Bone marrow (tissue), 2 donors: ENCODE measurements at places on chromosomes 12 and 14.

- DNase-seq: no peak
These were observed 20.3 kb upstream of the TMX1 start for GRCh38 chr14:51219473-51220448.

- DNase-seq: no peak
These were observed 24.5 kb upstream of the KIF21A start for GRCh38 chr12:39467432-39467870.

DNA sequence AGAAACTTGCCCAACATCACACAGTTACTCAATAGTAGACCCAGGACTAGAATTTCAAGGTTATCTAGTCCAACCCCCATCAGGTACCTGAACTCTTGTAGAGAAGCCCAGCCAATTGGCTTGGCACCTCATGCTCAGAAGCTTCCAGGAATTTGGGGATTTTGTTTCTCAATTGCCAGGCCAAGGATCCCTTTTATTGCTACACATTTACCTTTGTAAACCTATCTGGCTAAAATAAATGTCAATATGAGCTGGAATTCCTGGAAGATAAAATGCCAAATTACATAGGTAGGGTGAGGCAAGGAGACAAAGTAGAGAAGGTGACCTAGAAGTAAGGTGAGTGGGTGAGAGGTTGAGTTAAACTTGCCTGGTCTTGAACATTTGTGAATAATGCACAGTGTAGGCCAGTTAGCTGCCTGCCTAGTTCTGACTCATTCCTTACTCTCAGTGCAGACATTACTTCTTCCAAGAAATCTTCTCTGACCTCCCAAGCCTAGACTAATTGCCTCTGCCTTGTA lies 36.3 kb downstream of the SDR9C7 start:
- no peak for DNase-seq

DNA sequence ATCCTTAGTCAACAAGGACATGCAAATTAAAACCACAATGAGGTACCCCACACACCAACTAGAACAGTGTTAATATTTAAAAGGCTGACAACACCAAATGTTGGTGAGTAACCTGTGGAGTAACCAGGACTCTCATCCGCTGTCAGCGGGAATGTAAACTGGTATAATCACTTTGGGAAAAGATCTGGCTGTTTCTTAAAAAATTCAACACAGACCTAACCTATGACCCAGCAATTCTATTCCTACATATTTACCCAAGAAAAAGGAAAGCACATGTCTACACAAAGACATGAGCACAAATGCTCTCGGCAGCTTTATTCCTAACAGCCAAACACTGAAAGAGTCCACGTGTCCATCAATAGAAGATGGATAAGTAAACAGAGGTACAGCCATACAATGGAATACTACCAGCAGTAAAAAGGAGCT lies 26.6 kb downstream of the NRDE2 start:
- no peak for DNase-seq

DNA sequence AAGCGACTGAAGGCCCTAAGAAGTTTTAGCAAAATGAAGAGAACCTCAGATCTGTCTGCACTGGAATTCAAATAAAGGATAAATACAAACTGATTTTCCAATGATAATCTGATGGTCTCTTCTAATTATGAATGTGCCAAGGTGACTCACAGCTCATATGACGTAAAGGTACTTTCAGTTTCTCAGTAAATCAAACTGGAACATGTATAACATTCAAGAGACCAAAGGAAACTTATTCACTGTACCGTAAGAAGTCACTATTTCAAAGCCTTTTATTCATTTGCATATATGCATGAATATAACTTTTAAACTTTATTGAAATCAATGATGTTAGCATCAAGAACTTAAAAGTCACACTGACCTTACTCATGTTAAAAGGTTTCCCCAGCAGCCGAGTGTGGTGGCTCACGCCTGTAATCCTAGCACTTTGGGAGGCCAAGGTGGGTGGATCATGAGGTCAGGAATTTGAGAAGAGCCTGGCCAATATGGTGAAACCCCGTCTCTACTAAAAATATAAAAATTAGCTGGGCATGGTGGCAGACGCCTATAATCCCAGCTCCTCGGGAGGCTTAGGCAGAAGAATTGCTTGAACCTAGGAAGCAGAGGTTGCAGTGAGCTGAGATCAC lies 52.2 kb downstream of the ATXN2 start:
- no peak for DNase-seq

- DNase-seq: no peak
These were observed 680.9 kb upstream of the TBX3 start for GRCh38 chr12:115364921-115365320.

GRCh38 chr12:94736004-94736403 lies 85.6 kb upstream of the TMCC3 start:
- no peak for DNase-seq

GRCh38 chr12:70468741-70469140 lies 102.7 kb downstream of the KCNMB4 start:
- no peak for DNase-seq

- DNase-seq: no peak
These were observed 1.5 kb downstream of the PLEKHG6 start for GRCh38 chr12:6311822-6312528.

- no peak for DNase-seq
These were observed 83.3 kb downstream of the SSPN start for GRCh38 chr12:26278666-26279065.

- DNase-seq: peak; percentile 77
These were observed 19.4 kb downstream of the ABCB9 start for GRCh38 chr12:122946690-122947341.

DNA sequence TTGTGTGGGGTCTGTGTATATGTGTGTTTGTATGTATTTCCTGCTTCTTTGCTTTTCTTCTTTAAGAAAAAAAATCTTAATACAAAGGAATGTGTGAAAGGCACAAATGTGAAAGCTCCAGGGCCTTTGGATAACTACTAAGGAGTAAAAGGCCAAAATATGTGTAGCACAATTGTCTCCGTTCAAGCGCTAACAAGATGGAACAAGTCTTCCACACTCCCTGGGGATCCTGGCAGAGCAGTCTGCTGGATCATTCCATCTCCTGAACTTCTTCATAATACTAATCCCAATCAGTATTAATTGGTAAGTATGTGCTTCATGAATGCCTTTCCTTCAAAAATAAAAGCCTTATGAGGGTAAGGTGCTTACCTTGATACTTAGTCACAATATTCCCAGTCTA lies 462.5 kb upstream of the TBX3 start:
- DNase-seq: no peak

GRCh38 chr12:115466076-115466475 lies 782.1 kb upstream of the TBX3 start:
- DNase-seq: no peak

GRCh38 chr12:57887631-57888408 lies 41.3 kb upstream of the CTDSP2 start:
- no peak for DNase-seq

DNA sequence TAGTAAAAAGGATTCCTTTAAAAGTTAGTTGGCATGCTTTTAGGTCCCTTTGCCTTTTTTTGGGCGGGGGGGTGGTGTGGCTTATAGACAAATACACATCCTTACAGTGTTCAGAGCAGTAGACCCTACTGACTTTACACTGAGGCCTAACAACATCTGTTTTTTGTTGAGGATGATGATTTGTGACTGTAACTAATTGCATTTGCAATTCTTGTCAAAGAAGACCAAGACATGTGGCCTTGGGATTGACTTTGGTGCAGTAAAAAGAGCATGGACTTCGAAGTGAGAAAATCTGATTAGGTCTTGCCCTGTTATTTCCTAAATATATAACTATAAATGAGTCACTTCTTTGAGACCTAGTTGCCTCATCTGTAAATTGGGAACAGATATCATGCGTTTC lies 77.3 kb downstream of the TRHDE start:
- DNase-seq: no peak

DNA sequence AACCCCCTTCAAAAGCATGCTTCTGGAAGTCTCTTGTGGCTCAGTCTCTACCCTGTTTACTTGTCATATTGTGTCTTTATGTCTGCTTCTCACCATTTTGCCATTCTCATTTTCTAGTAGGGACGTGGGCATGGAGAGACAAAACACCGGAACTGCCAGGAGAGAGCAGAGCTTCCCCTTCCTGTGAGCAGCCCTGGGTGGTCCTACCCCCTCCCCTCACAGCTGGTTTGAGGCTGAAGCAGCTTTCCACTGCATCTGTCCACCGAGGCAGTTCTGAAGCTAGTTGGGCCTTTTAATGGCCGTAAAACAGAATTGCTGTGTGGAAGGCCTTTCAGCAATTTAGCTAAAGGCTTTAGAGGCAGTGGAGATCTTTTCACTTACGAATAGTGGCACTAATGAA lies 77.0 kb downstream of the PELI2 start:
- DNase-seq: peak; percentile 51

GRCh38 chr12:122139266-122139665 lies 34.8 kb downstream of the IL31 start:
- DNase-seq: no peak

DNA sequence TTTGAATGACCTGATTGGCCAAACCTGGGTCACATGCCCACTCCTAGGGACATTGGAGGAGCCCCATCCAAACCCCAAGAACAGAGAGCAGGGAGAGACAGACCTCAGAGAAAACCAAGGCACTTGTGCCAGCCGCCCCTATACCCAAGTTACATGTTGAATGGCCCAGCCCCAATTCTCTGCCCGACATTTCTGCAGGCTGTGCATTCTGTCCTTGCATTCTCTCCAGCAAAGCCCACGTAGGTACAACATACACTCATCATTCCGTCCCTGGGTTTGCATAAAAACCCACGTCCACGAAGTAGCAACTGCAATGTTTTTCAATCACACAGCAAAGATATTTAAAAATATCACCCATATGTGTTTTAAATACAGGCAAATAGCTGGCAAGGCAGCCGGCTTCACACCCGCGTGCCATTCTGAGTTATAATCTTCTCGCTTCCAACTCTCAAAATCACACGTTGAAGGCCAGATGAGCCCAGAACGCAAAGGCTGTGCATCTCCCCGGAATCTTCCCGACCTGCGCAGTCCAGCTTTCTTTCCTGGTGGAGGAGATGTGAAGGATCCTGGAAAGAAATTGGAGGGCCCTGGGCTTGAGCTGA lies 91.7 kb upstream of the MYL2 start:
- DNase-seq: no peak

GRCh38 chr12:129854591-129854990 lies 49.2 kb downstream of the TMEM132D start:
- no peak for DNase-seq

GRCh38 chr14:74859757-74860552 lies 16.0 kb downstream of the PROX2 start:
- no peak for DNase-seq

DNA sequence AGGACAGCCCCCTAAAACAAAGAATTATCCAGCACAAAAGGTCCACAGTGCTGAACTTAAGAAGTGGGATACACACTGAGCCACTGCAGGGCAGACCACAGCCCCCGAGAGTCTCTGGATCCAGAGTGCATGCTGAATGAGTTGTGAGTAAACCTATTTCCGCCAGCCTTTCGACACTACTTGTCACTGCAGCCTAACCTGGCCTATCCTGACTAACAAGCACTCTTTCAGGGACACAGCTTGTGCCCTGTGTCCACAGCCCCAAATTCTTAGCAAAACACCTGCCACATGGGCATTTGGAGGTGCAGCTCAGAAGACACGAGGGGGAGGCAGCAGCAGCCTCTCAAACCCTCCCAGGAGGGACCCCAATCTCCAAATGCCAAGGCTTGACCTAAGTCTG lies 31.3 kb downstream of the ITPK1 start:
- no peak for DNase-seq

DNA sequence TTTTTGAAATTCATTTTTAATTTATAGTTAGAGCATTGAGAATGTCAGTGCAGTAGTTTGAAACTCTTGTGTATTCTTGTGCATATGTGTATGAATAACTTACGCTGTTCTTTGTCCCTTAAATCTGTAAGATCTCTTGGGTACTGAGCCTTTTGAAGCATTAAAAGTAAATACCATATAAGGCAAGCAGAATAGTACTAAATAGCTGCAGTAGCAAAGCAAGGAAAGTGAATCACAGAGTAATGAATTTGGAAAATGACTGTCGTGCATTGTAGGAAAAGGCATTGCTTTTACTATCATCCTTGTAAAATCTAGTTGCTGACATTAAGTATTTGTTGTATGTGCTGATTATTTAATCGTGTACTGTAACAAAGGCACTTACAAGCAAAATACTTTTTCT lies 12.1 kb downstream of the CNOT2 start:
- no peak for DNase-seq

GRCh38 chr14:86799244-86799647 lies 1193.7 kb downstream of the GALC start:
- no peak for DNase-seq

DNA sequence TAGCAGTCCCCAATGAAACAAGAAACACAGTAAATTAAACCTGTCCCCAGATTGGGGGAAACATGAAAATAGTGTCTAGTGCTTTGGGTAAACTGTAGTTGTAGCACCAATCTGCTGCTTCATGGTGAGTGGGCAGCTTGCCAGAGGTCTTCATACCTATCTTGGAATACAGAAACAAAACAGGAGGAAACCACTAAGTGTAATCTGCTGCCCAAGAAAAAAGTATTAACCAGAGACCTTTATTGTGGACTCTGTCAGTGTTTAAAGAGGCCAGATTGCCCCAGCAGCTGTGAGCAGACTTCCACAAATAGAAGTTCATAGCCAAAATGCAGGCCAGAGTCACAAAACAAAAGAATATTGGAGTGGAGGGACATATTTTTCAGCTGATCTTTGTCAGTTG lies 2.3 kb downstream of the ISCU start:
- no peak for DNase-seq

DNA sequence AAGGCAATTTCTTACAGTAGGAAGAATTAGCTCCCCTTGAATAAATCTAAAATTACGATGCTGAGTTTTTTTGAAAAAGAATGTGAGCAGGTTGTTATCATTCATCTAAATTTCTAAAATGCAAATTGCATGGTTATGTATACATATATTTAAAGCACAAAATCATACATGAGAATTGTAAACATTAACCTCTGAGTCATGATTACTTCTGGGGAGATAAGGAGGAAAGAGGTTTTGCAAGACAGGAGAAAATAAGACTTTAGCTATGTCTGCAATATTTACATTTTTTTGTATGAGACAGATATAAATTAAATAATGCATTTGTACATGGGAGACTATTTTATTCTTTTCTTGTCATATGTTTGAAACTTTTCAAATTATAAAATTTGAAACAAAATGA lies 72.2 kb downstream of the TSPAN8 start:
- no peak for DNase-seq

DNA sequence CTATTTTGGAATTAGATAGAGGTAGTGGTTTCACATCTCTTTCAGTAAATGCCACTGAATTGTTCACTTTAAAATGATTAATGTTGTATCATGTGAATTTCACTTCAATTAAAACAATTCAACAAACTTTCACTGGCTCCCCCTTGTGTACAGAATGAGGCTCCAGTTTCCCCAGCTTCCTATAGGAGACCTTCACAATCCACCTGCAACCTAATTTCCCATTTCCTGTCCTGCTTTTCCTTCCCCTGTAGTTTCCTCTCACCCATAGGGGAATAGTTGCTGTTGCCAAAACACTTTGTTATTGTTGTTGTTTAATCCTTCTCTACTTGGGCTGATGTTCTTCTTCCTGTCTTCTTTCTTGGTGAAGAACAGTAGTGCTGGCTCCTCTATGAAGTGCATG lies 59.8 kb downstream of the NPAS3 start:
- DNase-seq: no peak

- no peak for DNase-seq
These were observed 26.9 kb downstream of the TMEM233 start for GRCh38 chr12:119620490-119620889.
